ENCODE measurements at places on chromosomes 5 and 9.

DNA sequence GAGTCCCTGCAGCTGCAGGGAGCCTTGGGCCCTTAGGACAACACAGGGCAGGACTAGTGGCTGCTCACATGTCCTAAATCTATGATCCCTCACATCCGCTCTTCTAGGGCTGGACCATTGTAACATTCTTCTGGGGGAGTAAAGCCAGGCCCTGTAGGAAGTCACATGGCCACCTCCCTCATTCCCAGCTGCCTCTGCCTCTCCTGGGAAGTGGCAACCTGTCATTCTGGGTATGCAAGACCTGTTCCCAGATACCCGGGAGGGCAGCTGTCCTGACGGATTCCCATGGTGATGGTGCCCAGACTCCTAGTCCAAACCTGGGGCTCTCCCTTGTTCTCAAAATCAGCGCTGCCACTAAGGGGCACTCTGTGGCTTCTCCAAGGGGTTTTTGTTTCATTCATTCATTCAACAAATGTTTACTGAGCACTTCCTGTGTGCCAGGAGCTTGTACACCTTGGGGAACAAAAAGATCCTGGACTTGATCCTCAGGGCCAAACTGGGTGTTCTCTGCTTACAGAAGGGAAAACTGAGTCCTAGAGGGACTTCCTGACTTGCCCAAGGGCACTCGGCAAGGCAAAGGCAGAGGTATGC lies 85.6 kb downstream of the PSD2 start:
- DNase-seq = no peak

- DNase-seq = no peak
Measured at GRCh38 chr5:149271195-149271715, 404 bp upstream of the AFAP1L1 start.

DNA sequence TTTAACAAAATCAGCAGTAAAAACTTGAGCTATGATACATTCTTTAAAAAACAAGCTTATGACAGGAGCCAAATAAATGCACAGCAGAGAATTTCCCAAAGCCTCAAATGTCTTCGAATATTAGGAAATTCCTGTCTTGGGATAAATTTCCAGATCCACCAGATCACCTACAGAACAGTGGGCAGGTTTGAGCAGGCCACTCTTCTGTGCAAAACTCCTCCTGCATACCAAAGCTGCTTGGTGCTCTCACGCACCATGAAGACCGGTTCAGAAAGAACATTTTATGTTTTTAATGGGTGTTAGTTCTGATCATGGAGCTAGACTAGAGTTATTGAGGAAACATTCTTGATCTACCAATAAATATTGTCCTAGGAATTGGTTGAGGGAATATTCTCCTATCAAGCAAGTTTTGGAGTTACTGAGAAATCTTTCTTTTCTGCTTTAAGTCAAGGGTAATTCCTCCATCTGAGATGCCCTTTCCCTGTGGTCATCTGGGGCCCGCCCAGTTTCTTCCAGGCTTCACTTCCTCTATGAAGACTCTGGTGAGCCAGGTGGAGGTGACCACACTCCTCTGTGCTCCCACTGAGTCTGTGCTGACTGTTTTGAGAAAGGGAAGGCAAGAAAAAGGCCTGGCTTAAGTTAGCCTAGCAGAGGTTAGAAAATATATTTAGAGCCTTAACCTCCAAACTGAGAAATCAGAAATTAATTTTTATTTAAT lies 17.9 kb downstream of the TNFSF15 start:
- no peak for DNase-seq

- no peak for DNase-seq
Measured at GRCh38 chr9:2939368-2939767, 95.5 kb upstream of the PUM3 start.

DNA sequence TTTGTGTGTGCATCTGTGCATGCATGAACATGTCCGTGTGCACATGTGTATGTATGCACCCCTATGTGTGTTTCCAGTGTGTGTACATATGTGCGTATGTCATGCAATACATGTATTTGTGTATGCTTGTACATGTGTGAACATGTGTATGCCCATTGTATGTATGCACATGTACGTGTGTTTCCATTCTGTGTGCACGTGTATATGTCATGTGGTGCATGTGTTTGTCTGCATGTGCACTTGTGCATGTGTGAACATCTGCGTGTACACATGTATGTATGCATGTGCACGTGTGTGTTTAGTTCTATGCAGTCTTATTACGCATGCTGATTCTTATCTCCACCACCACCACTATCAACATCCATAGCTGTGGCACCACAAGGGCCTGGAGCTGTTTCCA lies 403.5 kb upstream of the IRX4 start:
- no peak for DNase-seq

GRCh38 chr5:53350991-53351770 lies 129.2 kb upstream of the FST start:
- no peak for DNase-seq

DNA sequence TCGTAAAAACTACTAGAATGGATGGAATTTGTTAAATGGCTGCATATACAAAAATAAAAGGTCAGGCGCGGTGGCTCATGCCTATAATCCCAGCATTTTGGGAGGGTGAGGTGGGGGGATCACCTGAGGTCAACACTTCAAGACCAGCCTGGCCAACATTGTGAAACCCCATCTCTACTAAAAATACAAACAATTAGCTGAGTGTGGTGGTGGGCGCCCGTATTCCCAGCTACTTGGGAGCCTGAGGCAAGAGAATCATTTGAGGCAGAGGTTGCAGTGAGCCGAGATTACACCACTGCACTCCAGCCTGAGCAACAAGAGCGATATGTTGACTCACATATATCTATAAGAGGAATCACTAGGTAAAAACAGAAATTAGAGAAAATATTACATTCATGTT lies 9.3 kb upstream of the GPR150 start:
- DNase-seq = no peak
